ENCODE measurements at places on chromosomes 5 and 9.

GRCh38 chr9:132745756-132746709 is 75.8 kb downstream of the GTF3C4 start:
- no peaks in the 10 kb centered on the region for H3K36me3 ChIP-seq
- H3K27me3 ChIP-seq: peaks cover 20% of the 10 kb centered on the region
- no peak overlapping the region for H3K27ac ChIP-seq
- no peak overlapping the region for H3K4me3 ChIP-seq

GRCh38 chr5:159223469-159223868 is 14.1 kb upstream of the RNF145 start:
- no peaks in the 10 kb centered on the region for H3K4me1 ChIP-seq
- H3K4me3 ChIP-seq: no peak overlapping the region
- H3K27me3 ChIP-seq: peaks cover 3% of the 10 kb centered on the region
- H3K36me3 ChIP-seq: peaks cover 1% of the 10 kb centered on the region

DNA sequence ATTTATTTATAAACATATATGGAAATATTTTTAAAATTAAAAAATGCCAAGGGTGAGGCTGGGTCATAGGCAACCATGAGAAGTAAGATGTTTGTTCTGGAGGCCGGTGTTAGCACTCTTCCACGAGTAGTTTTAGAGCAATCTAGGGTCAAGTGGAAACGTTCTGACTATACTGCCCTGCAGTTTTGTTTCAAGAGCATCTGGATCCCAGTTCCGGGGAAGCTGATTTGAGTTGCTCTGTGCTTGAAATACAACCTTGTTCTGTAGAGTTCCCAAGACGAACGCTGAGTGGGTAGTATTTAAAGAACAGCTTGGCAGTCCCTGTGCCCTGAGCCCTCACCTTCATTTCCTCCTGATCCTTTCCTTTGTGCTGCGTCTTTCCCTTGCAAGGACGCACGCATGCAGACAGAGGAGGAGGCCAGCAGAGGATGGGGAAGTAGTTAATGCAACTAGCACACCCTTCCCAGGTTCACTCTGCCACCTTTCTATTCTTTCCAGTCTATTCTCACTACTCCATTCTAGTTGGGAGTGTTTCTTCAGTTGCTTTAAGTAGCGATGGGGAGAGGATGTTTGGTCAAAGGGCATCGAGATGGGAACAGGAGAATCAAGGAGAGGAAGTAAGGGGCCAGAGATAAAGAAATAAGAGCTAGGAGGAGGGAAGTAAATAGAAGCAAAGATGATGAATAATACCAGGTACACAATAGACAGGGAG is 68.3 kb upstream of the ZSWIM6 start:
- H3K36me3 ChIP-seq: no peaks in the 10 kb centered on the region
- H3K27me3 ChIP-seq: peaks cover 8% of the 10 kb centered on the region
- no peak overlapping the region for H3K4me3 ChIP-seq
- no peak for DNase-seq
- H3K4me1 ChIP-seq: no peaks in the 10 kb centered on the region

DNA sequence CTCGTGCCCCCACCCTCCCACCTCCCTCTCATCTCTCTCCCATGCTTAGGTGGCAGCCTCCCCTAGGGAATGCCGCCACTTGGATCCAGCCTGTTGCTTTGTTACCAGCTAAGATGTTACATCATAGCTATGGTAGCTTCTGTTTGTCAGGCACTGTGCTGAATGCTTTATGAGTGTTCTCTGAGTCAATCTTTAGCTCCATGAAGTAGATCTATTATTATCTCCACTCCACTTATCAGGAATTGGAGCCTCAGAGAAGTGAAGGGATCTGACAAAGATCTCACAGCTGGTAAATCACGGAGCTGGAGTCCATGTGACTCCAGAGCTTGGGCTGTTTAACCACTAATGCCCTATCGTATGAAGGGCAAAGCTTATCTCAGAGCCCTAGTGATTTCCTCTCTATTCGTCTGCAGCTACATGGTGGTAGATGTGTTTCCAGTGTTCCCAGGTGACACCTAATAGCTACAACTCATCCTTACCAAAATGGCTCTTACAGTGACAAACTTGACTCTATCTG is 54.1 kb downstream of the GARNL3 start:
- H3K36me3 ChIP-seq: peaks cover 8% of the 10 kb centered on the region
- H3K4me1 ChIP-seq: no peaks in the 10 kb centered on the region
- no peaks in the 10 kb centered on the region for H3K27me3 ChIP-seq
- no peak for DNase-seq
- no peak overlapping the region for H3K4me3 ChIP-seq

DNA sequence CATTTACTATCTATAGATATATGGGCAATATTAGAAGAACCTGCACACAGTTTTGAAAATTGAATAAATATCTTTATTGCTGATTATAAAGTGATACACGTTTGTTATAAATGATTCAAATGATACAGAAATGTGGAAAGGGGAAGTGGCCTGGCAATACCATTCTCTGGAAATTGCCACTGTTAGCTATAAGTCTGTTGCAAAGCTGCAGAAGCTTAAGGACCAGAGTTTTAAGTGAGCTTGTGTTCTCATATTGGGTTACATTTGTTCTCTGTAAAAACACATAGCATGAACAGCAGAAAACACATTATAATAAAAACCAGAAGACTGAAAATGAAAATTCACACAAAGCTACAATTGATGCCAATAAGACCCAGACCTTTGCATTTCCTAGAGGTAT is 59.6 kb downstream of the RASGRF2 start:
- H3K27me3 ChIP-seq: no peaks in the 10 kb centered on the region
- H3K4me1 ChIP-seq: no peaks in the 10 kb centered on the region
- H3K36me3 ChIP-seq: no peaks in the 10 kb centered on the region
- no peak overlapping the region for H3K4me3 ChIP-seq
- no peak overlapping the region for H3K27ac ChIP-seq

GRCh38 chr5:138064526-138064925 is 19.3 kb upstream of the WNT8A start:
- H3K27ac ChIP-seq: no peak overlapping the region
- no peak overlapping the region for H3K4me3 ChIP-seq
- no peaks in the 10 kb centered on the region for H3K36me3 ChIP-seq
- DNase-seq: no peak
- H3K27me3 ChIP-seq: no peaks in the 10 kb centered on the region

GRCh38 chr9:34227445-34227844 is 48.6 kb downstream of the UBAP1 start:
- no peaks in the 10 kb centered on the region for H3K27me3 ChIP-seq
- no peak overlapping the region for H3K27ac ChIP-seq
- H3K4me3 ChIP-seq: no peak overlapping the region
- DNase-seq: no peak

DNA sequence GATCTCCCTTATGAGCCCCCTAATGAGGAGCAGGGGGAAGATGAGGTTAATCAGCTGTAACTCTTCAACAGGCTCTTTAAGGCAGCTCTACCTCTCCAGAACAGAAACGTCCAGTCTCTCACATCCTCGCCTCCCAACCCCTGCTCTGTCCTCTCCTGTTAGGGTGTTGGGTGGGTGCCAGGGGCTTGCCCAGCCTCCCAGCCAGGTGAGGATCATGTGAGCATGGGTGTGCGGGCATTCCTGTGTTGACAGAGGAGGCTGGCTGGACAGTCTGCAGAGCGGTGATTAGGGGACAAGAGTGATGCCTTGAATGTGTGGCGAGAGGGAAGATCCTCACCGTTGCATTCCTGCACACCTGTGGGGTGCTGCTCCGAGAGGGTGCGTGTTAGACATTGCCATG is 51.7 kb downstream of the CCDC180 start:
- no peak for DNase-seq
- peaks cover 10% of the 10 kb centered on the region for H3K4me1 ChIP-seq
- H3K27ac ChIP-seq: no peak overlapping the region
- no peaks in the 10 kb centered on the region for H3K27me3 ChIP-seq
- H3K36me3 ChIP-seq: peaks cover 31% of the 10 kb centered on the region

DNA sequence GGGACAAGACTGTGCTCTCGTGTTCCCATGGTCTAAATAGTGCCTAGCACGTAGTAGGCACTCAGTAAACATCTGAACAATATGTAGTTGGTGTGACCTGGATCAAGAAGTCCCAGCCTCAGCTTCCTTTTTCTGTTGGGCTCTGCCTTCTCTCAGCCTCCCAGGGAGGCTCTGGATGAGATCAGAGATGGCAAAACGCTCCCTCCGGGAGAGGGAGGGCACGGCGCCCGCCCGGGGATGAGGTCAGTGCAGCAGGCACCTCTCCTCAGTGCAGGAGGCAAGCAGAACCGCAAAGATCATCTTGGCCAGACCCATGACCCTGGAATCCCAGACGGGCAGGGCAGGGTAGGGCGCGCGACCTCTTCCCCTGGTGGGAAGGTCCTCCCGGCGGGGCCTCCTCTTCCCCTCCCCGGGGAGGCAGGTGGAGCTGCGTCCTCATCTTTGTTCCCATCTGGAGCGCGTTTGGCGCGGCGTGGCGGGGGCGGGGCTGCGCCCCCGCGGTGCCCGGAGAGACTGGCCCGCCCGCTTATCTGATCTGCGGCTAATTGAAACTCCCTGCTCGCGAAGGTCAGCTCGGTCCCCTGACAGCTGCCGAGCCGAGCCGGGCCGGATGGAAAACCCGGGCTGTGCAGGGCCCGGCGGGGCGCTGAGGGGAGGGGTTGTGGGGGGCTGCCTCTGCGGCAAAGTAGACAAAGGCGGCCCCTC is 60.9 kb downstream of the CXXC5 start:
- no peaks in the 10 kb centered on the region for H3K36me3 ChIP-seq
- H3K4me1 ChIP-seq: peaks cover 30% of the 10 kb centered on the region
- peak overlapping the region; percentile 29 for H3K27ac ChIP-seq
- H3K4me3 ChIP-seq: peak overlapping the region; percentile 56

DNA sequence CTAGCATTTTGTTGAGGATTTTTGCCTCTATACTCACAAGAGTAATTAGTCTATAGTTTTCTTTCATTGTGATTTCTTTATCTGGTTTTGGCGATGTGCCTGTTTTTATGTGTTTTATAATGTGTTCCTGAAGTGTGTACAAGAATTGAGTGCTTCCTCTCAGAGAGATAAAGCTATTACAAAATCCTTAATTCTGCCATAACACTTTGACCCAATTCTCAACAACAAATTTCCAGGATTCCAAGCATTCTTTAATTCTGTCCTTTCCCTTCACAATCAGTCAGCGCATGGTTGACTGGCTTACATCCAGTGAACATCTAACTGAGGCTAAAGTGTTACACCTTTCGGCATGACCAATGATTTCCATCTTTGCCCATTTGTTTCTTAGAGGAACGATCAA is 282.9 kb upstream of the MVB12B start:
- H3K27ac ChIP-seq: no peak overlapping the region
- no peaks in the 10 kb centered on the region for H3K4me1 ChIP-seq
- H3K36me3 ChIP-seq: peaks cover 4% of the 10 kb centered on the region

DNA sequence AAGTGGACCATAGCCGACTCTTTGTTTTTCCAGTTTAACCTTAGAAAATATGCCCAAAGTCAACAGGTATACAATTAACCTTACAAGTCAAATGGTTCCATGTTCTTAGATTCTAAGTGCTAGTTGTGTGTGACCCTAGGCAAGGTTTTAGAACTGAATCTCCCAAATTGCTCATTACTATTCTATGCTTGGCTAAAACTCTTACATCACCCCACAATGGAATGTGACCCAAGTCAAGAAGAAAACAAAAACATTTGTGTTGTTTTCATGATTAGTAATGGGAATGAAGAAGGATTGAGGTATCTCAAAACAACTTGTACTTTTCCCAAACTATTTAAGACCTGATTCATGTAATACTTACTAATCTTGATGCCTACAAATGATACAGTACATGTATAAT is 159.2 kb downstream of the ARRDC3 start:
- DNase-seq: no peak
- peaks cover under 1% of the 10 kb centered on the region for H3K36me3 ChIP-seq
- H3K4me3 ChIP-seq: no peak overlapping the region
- no peaks in the 10 kb centered on the region for H3K4me1 ChIP-seq
- H3K27me3 ChIP-seq: no peaks in the 10 kb centered on the region
- no peak overlapping the region for H3K27ac ChIP-seq
